ENCODE measurements at places on chromosomes 4 and X.

DNA sequence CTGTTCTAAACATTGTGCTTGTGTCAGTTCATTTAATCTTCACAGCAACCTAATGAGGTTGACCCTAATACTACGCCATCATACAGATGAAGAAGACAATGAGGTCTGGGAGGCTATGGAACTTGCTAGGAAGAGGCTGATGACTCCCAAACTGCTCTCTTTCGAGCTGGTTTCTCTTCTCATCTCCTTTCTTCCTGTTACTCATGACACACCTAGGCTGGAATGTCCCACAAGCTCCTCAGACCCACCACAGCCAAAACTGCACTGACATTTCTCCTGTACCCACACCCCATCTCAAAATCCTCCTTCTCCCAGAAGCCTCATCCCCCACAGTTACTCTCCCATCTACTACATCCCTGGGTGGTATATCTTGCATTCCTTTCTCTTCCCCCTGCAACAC lies 27.4 kb upstream of the PJA1 start:
- DNase-seq, result no peak

DNA sequence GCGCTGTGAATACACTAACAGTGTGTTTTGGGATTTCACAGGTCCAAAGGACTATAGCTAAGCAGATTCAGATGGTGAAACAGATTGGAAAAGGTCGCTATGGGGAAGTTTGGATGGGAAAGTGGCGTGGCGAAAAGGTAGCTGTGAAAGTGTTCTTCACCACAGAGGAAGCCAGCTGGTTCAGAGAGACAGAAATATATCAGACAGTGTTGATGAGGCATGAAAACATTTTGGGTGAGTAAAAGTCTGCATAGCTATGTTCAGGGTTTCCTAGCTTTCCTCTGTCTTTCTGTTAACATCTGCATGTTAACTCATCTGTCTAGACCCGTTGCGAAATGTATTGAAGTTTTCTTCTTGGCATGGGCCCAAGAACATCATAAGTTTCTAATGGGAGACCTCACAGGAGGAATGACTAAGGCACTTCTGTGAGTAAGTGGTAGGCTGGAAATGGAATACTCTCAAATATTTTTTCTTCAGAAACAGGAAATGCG lies 372.1 kb downstream of the BMPR1B start:
- DNase-seq, result no peak

- peak; percentile 58 for DNase-seq
These were observed 658 bp downstream of the KDM6A start for GRCh38 chrX:44873415-44874276.

- DNase-seq, result no peak
These were observed 550.0 kb downstream of the EPHA5 start for GRCh38 chr4:65120287-65120686.

GRCh38 chr4:127055357-127055756 lies 577.4 kb upstream of the INTU start:
- DNase-seq, result no peak

DNA sequence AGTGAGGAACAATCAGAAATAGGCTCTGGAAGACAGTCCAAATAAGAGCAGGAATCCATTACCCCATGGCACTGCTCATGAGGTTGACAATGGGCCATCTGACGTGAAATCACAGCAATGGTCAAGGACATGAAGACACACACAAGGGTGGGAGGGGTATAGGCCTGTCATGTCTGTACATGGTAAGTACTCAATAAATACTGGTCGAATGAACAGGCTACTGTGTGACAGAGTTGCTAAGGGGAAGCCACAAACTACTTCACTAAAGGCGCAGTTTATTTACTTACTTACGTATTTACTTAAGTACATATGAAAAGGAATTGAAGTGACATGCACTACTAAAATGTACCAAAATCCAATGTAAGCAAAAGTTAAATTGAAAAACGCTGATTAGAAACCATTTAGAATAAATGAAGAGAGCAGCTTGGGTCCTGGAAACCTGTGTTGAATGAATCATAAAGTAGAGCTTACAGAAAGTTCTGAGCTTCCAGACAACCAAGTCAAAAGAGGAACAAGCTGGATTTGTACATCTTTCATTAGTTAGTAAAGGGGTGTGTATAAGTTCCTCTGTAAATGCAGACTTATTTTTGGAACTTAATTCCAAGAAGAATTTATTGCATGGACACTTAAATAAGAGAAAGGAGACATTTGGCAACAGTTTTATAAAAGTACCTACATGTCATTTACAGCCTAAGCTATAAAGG lies 32.7 kb downstream of the ALPK1 start:
- DNase-seq, result no peak

- DNase-seq, result no peak
These were observed 29.5 kb downstream of the SRPX2 start for GRCh38 chrX:100673397-100673953.

- no peak for DNase-seq
These were observed 399.6 kb downstream of the NAF1 start for GRCh38 chr4:162767083-162767482.

- no peak for DNase-seq
These were observed 3.2 kb downstream of the TIGD4 start for GRCh38 chr4:152776352-152776751.

GRCh38 chr4:31104043-31104442 lies 383.9 kb downstream of the PCDH7 start:
- no peak for DNase-seq

DNA sequence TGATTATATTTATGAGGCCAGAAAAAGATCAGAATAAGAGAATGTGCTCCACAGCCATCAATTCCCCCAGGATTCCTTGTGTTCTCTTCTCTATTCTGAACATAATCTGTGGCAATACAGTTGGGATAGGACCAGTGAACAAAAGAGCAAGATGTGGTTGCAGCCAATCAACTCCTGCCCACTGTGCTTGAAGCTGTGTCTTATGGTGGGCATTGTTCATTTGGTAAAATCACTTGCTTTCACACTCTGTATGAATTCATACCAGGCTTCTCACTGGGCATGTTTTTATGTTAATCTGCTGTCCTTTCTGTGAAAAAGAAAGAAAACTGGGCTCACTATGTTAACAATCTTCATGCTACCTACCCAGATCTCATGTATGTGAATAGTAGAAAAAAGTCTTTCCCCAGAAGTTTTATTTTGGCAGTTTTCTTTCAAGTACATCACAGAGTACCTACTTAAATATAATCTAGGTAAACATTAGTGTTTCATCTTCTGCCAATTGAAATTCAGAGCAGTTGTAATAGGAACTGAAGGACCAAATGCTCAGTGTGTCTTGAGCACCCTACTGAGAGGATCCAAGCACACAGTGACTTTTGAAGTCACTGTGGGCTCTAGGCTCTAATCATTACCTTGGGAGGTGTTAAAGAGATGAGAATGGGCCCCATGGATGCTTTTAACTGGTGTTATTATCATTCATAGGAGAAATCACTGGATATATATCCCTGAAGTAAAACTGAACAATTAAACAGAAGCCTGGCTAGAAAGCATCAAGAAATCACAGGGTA lies 429.2 kb upstream of the TRAM1L1 start:
- DNase-seq, result no peak

DNA sequence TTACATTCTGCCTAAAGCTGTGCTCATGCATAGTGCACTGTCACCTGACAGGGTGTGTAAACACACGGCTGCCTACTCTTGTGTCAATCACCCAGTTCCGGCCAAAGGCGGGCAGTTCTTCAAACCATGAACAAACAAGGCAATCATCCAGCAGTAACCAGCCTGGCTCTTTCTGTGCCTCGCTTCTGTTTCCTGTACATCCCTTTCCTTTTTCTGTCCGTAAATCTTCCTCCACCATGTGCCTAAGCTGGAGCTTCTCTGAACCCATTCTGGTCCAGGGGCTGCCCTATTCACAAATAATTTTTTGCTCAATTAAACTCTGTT lies 60.8 kb upstream of the CBR4 start:
- DNase-seq, result no peak

DNA sequence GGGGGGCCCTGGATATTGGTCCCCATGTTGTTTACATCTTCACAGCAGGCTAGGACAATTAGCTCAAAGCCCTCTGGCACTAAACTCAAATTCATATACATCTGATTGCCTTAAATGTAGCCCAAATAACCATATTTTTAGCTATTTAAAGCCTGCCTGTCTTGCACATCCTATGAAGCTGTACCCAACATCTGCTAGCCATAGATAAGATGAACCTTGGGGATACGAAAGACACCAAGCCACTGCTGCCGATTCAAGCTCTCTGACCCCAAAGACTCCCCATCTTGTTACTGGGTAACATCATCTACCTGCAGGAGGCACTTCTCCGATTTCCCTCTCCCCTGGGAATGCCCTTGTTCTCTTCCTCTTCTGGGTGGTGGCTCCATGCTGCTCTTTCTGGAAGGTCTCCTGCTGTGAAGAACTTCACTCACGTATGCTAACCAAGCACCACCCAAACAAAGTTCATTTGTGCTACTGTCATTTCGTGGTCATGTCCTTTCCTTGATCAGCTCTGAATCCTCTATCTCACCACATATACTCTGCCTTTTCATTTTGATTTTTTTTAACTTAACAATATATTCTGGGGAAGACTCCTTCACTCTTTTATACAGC lies 107.7 kb upstream of the ATXN3L start:
- no peak for DNase-seq

- DNase-seq, result no peak
These were observed 24.9 kb downstream of the JAKMIP1 start for GRCh38 chr4:6175426-6175825.

- no peak for DNase-seq
These were observed 27.9 kb upstream of the BBS7 start for GRCh38 chr4:121898150-121898549.

- no peak for DNase-seq
These were observed 24.7 kb upstream of the GPR101 start for GRCh38 chrX:137058339-137059127.

- no peak for DNase-seq
These were observed 27.0 kb downstream of the DHX15 start for GRCh38 chr4:24557026-24558025.

DNA sequence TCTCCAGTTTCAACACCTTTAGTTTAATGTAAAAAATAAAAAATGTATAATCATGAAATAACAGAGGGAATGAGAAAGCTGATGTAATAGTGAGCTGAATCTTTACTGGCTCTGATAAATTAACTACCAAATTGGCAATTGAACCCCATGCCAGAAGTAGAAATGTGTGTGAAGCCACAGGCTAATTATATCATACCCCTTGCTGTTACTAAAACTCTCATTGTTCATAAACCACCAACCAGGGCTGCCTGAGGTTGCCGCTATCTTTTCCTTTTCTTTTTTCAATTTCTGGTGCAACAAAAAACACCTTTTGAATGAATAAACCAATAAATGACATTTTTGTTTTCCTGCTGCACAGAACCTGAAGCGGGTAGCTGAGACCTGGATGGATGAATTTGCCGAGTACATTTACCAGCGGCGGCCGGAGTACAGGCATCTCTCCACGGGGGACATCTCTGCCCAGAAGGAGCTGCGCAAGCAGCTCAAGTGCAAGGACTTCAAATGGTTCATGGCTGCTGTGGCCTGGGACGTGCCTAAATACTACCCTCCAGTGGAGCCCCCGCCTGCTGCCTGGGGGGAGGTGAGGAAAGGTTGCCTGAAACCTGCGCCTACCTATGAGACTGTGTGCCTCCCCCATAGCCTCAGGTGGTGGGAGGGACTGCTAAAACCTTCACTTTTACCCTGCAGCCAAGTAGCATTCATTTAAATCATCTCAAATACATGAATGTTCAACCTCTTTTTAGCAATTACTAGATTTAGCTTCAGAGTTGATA lies 216.7 kb upstream of the GALNT7 start:
- DNase-seq, result no peak

GRCh38 chr4:5991405-5991804 lies 26.8 kb downstream of the C4orf50 start:
- DNase-seq, result no peak

DNA sequence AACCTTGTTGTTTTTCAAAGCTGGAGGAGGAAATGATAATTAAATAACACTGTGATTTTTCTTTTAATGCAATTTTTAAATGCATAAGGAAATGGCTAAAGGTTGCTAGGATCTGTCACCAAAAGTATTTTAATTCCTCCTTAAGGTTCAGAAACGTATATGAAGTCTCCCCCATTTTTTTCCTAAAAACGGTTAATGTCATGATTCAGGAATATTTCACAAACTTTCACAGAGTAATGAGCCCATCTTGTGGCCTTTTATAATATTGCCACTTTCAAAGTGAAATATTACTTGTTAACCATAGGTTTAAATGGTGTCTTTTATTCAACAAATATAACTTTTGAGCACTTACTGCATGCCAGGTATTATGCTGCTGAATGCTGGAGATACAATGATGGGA lies 99.5 kb upstream of the USP38 start:
- no peak for DNase-seq

DNA sequence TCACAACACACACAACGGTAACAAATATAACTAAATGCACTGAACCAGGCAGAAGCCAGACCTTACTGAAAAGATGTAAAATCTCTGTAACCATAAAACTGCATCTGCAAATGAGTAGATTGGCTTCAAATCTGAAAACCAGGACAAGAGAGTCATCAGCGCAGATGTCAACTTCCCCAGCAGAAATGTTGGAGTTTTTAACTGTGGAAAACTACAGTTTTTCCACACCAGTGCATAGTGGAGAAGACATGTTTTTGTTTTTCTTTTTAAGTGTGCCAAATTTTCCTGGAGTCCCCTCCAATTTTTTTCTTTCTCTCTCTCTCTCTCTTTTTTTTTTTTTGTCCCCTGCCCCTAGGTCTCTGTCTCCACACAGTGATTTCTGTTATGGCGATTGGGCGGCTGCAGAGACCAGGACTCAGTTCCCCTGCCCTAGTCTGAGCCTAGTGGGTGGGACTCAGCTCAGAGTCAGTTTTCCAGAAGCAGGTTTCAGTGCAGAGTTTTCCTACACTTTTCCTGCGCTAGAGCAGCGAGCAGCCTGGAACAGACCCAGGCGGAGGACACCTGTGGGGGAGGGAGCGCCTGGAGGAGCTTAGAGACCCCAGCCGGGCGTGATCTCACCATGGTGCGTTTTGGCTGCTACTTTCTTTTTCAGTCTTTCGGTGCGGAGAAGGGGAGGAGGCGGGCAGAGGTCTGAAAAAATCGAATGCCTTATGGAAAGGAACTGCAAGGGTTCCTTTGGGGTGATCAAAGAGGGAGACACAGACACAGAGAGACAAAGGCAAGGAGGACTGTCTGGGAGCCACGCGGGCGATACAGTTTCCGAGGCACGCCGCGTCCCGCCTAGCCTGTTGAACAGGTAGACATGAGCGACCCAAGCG lies at the start of gene GUCY1A1:
TSS of gene GUCY1A1 (plus strand) at position 505 of the 878 bp plus-strand sequence. CDS start 30,020 bp downstream, outside the sequence.
- no peak for DNase-seq

DNA sequence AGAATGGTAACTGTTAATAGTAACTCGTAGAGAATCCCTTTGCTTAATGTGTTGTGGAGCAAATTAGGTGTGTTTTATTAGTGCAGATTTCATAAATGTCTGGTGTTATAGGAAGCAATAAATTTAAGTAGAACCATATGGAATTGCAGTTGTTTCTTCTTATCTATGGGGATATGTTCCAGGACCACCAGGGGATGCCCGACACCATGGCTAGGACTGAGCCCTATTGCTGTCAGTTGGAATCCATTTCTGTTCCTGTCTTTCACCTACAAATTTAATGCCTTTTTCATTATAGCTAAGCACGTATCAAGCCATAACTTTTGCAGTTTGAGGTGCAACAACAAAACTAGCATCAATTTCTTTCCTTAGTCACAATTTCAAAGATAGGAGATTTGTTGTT lies 72.5 kb downstream of the DDIT4L start:
- DNase-seq, result no peak

GRCh38 chr4:74364652-74365491 lies at the start of gene EREG:
Gene EREG (plus strand): TSS chr4:74365145. CDS start chr4:74365309, 164 bp downstream.
- no peak for DNase-seq

All from thymus (tissue), 14 donors.